ENCODE measurements at places on chromosomes 3 and 15. TPM values are rescaled to one million over a fixed set of nuclear protein-coding genes. Genes with fewer than 3 reads are reported as not detected.

The IL17RE gene
- total RNA-seq, result 1.1 TPM

The PPP2R3A gene
- 82.8 TPM for total RNA-seq

DNA sequence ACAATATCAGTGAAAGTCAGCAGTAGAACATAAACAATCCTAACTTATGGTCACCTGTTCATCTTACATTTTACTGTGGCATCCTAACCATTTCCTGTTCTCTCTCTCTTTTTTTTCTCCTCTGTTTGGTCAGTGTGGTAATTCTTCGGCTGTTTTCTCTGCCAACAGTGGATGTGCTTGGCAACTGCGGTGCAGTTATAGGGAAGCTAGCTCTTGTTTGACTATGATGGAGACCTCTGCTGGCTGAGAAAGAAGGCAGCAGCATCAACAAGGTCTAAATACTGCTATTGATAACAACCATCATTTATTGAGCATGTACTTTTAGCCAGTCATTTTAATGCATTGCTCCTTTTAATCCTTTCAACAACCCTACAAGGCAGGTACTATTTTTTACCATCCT lies 723 bp upstream of the DRD3 start:
- no peak for DNase-seq

DNA sequence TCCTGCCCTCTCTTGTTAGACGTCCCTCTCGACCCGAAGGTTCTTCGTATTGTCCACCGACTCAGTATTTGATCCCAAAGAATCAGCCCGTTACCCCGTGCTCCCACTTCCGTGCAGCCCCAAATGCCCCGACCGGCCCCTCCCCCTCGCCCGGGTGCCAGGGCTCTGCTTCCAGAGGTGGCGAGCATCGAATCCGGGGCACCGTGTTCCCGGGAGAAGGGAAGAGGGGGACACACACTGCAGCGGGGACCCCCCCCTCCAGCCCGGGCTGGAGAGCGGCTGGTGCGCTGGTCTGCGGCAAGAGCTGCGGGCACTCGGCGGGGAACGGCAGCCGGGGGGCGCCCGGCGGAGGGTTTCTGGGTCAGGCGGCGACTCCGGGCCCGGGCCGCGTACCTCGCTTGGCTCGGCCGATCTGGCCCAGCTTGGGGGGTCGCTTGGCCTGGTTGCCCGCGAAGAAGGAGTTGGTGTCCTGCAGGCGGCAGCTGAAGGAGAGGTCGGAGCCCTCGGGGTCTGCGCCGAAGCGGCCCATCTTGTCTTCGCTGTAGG lies 556 bp downstream of the CAMK2N2 start:
- no peak for DNase-seq

GRCh38 chr3:114850898-114851297 lies 296.2 kb downstream of the ZBTB20 start:
- no peak for DNase-seq

- DNase-seq, result no peak
Measured at GRCh38 chr15:49718234-49718633, 97.4 kb downstream of the DTWD1 start.

GRCh38 chr3:112085735-112086075 lies 484 bp upstream of the C3orf52 start:
- DNase-seq, result no peak

DNA sequence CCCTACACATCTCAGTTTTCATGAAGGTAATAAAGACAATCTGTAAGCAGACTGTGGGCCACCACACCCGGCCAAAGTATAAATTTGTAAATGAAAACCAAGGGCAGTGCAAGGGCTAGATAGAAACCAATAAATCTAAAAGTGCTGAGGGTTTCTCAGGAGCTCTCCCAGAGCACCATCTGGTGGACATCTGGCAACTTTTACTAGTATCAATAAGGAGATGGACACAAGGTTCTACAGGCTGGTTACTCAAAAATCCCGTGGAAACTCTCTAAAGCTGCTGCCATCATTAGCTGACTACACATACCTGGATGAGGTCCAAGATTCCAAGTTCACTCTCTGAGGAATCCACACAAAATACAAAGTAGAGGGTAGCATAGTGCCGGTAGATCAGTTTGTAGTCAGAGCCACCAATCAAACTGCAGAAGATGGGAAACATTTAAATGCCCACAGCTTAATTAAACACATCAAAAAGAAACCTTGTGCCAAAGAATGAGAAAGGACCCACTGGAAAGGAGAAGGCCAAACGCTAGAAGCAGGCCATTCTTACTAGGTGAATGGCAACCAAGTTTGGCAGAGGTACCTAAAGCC lies 5.5 kb downstream of the AP3S2 start:
- DNase-seq, result no peak

- DNase-seq, result no peak
Measured at GRCh38 chr3:43075904-43076661, 29.8 kb downstream of the POMGNT2 start.

Data from cardiac septum (tissue), 1 donor.